ENCODE measurements at places on chromosomes 12 and 14.

GRCh38 chr14:53963320-53964227 is 6.9 kb upstream of the BMP4 start:
- DNase-seq = no peak

GRCh38 chr14:58199726-58200479 is at the start of gene ACTR10:
TSS of gene ACTR10 (plus strand) at chr14:58200149. CDS start at chr14:58200218, 69 bp downstream.
- peak; percentile 46 for DNase-seq

DNA sequence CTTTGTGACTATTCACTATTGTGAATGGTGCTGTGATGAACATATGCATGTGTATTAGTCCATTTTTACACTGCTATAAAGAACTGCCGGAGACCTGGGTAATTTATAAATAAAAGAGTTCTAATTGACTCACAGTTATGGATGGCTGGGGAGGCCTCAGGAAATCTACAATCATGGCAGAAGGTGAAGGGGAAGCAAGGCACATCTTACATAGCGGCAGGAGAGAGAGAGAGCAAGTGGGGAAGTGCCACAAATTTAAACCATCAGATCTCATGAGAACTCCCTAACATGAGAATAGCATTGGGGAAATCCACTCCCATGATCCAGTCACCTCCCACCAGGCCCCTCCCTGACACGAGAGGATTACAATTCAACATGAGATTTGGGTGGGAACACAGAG is 90.8 kb downstream of the ATP23 start:
- no peak for DNase-seq

DNA sequence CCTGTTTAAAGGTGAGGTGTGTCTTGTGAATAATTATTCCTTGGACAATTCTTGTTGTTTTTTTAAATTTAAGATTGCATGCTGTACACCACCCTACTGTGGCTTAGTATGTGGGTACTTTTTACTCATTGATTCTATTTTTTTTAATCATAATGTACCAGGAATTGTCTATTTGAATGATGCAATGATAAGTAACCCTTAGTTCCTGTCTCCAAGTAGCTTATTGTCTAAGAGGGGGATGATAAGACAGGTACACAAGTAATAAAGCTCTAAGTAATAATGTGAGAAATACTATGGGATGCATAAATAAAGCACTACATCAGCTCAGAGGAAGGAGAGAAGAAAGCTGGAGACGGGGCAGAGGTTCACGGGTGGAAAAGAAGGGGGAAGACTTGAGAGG is 90.9 kb downstream of the MYRFL start:
- DNase-seq = no peak

DNA sequence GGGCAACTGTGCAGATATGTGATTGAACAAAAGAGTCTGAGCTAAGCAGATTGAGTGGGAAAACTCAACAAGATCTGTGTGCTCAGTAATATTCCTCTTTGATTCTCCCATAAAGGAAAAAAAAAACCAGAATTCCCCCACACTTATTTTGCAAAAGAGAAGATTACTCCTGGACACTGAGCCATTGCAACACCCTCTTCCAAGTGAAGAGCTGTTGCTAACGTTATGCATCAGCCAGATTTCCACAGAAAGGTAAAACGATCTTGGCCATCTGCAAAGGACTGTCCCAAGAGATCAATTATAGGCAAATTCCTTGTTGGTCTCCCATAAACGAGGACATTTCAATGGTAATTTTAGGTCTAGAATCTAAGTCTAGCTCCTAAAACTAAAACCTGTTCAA is 587.7 kb downstream of the C12orf50 start:
- DNase-seq = no peak

DNA sequence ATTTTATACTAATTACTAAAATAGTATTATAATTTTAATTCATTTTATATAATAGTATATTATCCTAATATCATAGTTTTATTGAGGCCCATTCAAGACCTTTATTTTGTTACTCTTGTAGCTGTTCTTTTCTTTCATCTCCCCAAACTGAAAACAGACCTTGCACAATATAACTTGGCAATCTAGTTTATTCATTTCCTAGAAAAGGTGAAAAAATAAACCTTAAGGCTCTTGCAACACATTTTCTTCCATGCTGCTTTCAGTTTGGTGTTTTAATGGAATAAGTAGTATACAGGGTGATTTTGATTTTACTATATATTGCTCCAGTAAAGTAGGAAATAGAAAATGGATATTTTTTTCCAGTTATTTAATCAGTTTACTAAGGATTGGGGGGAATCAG is 174.0 kb downstream of the SLC2A13 start:
- no peak for DNase-seq

- no peak for DNase-seq
Observed at GRCh38 chr14:92496191-92496857, 17.3 kb upstream of the RIN3 start.

DNA sequence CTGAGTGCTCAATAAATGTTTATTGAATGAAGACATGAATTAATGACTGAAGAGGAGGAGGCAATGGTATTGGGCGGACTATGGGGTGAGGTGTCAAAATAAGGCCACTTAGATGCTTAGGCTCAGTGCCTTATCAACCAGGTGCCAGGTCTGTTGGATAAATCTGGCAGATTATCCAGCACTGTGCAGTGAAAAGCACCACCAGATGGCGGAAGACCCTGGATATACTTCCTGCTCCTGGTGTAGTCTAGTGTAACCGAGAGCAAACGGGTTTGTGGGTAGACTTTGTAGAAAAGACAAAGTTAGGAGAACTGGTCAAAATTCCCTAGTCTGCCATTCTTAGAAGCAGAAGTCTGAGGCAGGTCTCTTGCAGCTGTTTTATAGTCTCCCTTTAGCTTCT is 306.3 kb downstream of the ATP23 start:
- DNase-seq = no peak

DNA sequence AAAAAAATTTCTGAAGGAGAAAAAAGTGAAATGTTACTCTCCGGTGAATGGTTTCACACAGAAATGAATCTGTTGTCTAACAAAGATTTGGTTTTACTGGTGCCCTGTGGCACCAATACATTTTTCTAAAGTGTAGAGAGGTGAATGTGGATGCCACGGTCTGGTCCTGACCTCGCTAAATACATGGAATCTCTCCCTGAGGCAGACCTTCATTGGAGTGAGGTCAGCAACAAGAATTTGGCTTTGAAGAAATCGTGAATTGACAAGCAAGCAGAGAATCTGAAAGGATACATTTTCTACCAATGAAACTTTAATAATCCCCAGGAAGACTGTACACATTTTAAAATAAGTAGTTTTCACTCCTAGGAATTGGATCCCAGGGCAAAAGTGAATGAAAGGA is 81.2 kb upstream of the OTOGL start:
- DNase-seq = no peak

- no peak for DNase-seq
Observed at GRCh38 chr12:109756457-109756856, 42.8 kb downstream of the FAM222A start.

DNA sequence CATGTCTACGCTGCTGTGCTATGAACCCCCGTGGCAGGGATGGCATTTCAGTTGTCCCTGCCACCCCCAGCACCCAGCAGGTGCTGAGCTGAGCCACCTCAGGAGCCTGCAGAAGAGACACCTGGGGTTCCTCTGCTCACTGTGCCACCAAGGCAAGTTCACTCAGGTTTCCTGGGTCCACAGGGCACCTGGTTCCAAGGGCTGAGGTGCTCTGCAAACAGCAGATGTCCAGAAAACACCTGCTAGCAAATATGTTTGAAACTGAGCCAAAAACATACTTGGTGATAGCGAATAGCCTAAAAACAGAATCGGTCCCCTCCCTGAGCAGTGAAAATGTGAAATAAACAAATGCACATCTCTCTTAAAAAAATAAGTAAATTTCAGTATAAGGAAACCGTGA is 35.6 kb upstream of the GPR68 start:
- no peak for DNase-seq

GRCh38 chr12:66648033-66648735 is 30.7 kb downstream of the GRIP1 start:
- DNase-seq = no peak

DNA sequence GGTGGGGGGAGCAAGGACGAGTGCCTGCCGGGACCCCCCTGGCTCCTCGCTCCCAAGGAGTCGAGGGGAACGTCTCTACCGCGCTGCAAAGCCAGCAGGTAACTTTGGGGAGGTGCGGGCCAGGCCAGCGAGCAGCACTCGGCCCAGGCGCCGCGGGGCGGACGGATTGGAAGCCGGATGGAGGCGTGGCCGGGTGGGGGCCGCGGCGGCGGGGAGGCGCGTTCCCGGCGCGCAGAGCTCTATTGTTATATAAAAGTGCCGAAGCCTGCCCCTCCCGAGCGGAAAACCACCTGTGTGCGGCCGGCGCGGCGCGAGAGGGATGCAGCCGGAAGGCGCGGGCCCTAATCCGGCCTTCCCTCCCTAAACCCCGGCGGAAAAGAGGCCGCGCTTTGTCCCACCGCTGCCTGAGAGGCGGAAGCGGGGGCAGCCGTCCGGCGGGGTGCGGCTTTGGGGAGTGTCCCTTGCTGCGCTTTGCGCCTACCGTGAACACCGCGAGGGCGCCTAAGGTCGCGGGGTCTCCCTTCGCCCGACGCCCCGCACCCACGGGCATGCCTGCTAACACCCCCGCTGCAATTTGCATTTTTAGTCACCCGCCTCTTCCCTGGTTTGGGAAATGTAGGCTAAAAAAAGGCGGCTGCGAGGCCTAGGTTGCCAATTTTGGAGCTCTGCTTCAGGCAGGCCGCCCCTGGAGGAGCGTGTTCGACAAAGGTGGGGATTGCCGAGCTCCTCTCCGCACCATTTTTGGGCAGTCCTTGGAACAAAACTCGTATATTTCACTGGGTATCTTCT is 1.7 kb upstream of the DUSP6 start:
- DNase-seq = no peak

GRCh38 chr14:32571995-32572866 is 243.1 kb downstream of the AKAP6 start:
- DNase-seq = no peak

DNA sequence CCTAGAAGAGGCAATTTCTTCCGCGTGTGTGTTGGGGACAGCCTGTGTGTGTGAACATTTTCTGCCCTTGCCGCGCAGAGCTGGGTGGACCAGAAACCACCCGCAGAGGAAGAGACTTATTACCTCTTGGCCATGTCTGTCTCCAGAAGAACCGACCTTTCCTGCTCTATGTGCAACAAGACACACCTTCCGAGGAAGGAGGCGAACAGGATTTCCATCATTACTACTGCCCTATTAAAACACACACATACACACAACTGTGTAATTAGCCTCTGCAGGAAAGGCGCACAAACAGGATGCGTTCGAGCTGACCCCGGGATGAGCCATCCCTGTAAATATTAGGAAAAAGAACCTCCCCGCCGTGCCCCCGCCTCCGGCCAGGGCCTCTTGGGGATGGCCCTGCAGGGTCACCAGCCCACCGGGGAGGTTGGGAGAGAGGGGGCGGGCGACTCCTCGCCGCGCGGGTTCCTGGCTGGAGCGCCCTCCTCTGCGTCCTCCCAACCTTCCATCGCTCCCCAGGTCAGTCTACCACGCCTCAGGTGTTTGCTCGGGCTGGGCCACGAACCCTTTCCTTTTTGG is 484 bp upstream of the PRKCH start:
- DNase-seq = no peak

- DNase-seq = no peak
Observed at GRCh38 chr14:104895786-104896661, 28.7 kb upstream of the PLD4 start.

DNA sequence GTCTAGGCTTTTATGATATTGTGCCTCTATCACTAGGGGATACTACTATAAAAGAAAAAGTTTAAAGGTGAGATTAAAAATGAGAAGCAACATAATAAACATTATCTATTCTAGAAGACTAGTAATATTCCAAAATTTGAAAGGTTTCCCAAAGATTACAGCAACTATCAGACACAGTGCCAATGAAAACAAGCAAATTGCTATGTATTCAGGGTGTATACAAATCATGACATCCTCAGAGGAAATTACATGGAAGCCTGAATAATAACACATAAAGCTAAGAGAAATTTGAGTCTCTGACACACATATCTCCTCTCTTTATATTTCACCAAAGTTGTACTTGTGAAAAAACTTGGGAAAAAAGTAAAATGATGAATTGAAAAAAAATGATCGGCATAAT is 327.0 kb downstream of the SEC23A start:
- no peak for DNase-seq

DNA sequence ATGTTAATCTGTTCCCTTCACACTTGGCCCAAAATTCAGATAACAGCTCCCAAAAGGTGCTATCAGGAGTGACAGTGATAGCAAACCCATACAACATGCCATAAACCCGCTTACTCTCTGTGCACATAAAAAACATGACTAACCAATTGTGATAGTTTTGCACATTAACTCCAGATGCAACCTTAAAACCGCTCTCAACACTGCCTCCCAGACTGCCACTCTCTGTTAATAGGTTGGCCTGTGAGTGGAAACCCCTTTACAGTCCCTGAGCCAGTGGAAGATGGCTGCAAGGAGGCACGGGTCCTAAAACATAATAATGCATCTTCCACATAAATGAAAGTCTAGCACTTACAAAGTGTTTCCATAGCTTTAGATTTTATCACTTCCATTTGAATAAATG is 12.0 kb upstream of the TMTC1 start:
- no peak for DNase-seq

DNA sequence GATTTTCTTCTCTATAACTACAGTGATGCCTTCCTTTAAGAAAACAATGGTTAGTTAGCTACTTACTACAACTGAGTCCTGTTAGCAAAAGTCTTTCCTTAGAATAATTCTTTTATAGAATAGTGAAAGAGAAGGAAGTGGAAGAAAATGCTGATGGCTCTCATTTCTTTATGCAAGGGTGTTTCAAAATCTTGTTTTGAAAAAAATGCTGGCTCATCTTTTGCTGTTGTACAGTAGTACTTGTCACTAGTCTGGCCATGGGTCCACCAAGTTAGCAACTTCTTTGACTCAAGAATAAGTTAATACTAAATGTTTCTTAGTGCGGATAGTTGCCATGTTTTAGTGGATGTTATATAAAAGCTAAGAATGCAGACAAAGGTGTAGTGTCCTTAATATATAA is 225.4 kb downstream of the PTPRO start:
- no peak for DNase-seq

DNA sequence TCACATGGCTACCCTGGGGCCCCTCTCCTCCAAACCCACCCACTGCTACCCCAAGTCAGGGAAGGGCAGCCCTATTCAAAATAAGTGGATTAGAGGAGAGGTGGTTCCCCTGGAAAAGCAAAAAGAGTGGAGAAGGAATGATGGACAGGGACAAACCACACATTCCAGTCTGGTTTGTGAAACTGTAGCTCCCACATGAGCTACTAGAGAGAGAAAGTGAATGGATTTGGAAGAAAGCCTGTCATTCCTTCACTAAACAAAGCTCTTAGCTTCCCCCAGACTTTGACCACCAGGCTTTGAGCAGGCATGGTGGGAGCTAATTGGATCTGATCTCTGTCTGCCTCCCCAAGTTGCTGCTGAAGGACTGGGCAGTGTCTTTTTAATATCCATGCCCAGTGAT is 28.0 kb downstream of the CCDC63 start:
- DNase-seq = no peak

GRCh38 chr14:50964683-50965390 is 20.6 kb upstream of the PYGL start:
- peak; percentile 93 for DNase-seq

- no peak for DNase-seq
Observed at GRCh38 chr12:117282490-117282889, 78.9 kb downstream of the NOS1 start.

GRCh38 chr14:102917056-102917385 is 5.4 kb upstream of the AMN start:
- no peak for DNase-seq
